ENCODE measurements at places on chromosomes 6 and 20. TPM values are rescaled to one million over a fixed set of nuclear protein-coding genes. Genes with fewer than 3 reads are reported as not detected.

Gene SLC12A5
- not detected for total RNA-seq

Gene CYP39A1
- 5.4 TPM for total RNA-seq

Gene WFDC12
- not detected for total RNA-seq

Gene SLC32A1
- not detected for total RNA-seq

Gene PCIF1
- total RNA-seq = 21.9 TPM

Gene CGAS
- total RNA-seq = 0.96 TPM

Gene CLIC5
- 285 TPM for total RNA-seq

Gene CDH22
- total RNA-seq = 2.3 TPM

Gene SNAP91
- total RNA-seq = 2.6 TPM

Gene MMP24
- total RNA-seq = 0.25 TPM

Gene FAM217A
- not detected for total RNA-seq

Gene TMEM200A
- not detected for total RNA-seq

Gene ATXN1
- total RNA-seq = 41.5 TPM

Gene PAX1
- total RNA-seq = not detected
